ENCODE measurements at places on chromosomes 11 and 22. TPM values are rescaled to one million over a fixed set of nuclear protein-coding genes. Genes with fewer than 3 reads are reported as not detected.

Gene CNGA4
- 0.10 TPM for total RNA-seq

Gene TPBGL
- total RNA-seq: 0.22 TPM

Gene TRPM5
- not detected for total RNA-seq

Gene APOBEC3B
- 30.9 TPM for total RNA-seq

Gene CASP4
- total RNA-seq: 5.0 TPM

Gene CSF2RB
- total RNA-seq: not detected
